Transverse colon (tissue), 4 donors: ENCODE measurements at places on chromosomes 7 and 10.

DNA sequence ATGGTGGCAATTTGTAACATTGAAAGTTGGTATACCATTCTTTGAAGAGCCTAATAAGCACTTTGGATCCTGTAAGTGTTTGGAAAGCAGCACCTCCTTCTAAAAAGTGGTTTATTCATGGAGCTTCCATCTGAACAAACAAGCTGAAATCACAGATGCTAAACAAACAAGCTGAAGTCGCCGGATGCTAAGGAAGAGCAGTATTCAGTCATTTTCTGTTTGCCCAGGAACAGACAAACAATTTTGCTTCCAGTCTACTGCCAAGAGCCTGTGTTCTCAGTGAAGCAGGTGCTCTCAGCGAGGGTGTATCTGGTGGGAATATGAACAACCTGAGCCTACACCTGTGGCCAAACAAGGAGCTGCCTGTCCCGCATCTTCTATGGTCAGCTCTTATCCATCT is 6.3 kb downstream of the COL28A1 start:
- no peak overlapping the region for H3K4me3 ChIP-seq
- DNase-seq: no peak
- H3K4me1 ChIP-seq: no peaks in the 10 kb centered on the region
- H3K27me3 ChIP-seq: no peaks in the 10 kb centered on the region
- H3K27ac ChIP-seq: no peak overlapping the region

DNA sequence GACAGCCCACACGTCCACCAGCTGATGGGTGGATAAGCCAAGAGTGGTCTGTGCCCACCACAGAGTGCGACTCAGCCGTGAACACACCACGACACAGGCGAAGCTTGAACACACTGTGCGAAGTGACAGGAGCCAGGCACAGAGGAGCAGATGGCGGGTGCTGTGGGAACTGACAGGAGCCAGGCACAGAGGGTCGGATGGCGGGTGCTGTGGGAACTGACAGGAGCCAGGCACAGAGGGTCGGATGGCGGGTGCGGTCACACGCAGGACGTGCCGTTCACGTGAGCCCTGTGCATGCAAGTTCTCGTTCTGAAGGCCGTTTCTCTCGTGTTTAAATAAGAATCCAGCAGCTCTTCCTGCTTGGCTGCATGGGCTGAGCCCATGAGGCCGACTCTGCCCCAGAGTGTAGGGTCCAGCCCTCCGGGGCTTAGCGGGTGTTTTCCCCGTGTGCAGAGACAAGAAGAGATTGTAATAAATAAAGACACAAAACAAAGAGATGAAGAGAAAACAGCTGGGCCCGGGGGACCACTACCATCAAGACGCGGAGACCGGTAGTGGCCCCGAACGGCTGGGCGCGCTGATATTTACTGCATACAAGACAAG is 5.9 kb upstream of the ADAP1 start:
- peak overlapping the region; percentile 50 for H3K27ac ChIP-seq
- peak; percentile 8 for DNase-seq
- H3K4me1 ChIP-seq: peaks cover 30% of the 10 kb centered on the region
- no peaks in the 10 kb centered on the region for H3K36me3 ChIP-seq
- H3K27me3 ChIP-seq: no peaks in the 10 kb centered on the region

- no peaks in the 10 kb centered on the region for H3K36me3 ChIP-seq
- no peak overlapping the region for H3K27ac ChIP-seq
- H3K4me1 ChIP-seq: peaks cover 10% of the 10 kb centered on the region
- H3K4me3 ChIP-seq: no peak overlapping the region
- H3K27me3 ChIP-seq: peaks cover 21% of the 10 kb centered on the region
- no peak for DNase-seq
Measured at GRCh38 chr10:42952349-42952748, 124.5 kb upstream of the RET start.

- no peak for DNase-seq
- no peaks in the 10 kb centered on the region for H3K4me1 ChIP-seq
- H3K36me3 ChIP-seq: no peaks in the 10 kb centered on the region
Measured at GRCh38 chr7:158683541-158683940, 21.1 kb downstream of the NCAPG2 start.

DNA sequence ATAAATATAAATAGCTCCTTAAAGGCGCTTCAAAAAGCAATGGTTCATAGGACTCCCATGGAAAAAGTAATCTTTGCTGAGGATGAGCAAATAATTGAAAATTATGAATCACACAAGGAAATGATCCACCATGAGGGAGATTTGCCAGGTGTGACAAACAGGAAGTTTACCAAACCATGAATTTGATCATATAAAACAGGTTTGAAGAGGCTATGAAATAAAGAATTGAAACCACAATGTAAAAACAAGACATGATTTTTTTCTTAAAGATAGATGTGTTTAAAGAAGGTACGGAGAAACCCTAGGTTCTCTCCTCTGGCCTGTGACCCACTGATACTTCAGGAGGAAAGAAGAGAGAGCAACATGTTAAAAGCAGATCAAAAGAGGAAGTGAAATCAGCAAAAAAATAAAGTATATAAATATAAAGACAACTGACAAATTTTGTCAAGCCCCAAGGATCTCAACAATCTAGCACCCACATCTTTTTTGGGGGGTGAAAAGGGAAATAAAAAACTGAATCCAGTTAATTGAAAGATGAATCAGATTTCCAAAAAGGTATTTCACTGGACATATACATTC is 111.3 kb upstream of the ASAH2 start:
- H3K4me1 ChIP-seq: no peaks in the 10 kb centered on the region
- H3K4me3 ChIP-seq: no peak overlapping the region
- H3K27ac ChIP-seq: no peak overlapping the region
- no peaks in the 10 kb centered on the region for H3K27me3 ChIP-seq

- no peaks in the 10 kb centered on the region for H3K4me1 ChIP-seq
- peak; percentile 28 for DNase-seq
- no peaks in the 10 kb centered on the region for H3K36me3 ChIP-seq
- H3K27ac ChIP-seq: no peak overlapping the region
- H3K4me3 ChIP-seq: no peak overlapping the region
- no peaks in the 10 kb centered on the region for H3K27me3 ChIP-seq
Measured at GRCh38 chr10:104080762-104081161, 4.9 kb downstream of the COL17A1 start.

- H3K4me1 ChIP-seq: peaks cover 17% of the 10 kb centered on the region
- no peak overlapping the region for H3K4me3 ChIP-seq
- no peaks in the 10 kb centered on the region for H3K36me3 ChIP-seq
- H3K27ac ChIP-seq: peak overlapping the region; percentile 57
Measured at GRCh38 chr7:37987732-37988131, 67.3 kb downstream of the EPDR1 start.

DNA sequence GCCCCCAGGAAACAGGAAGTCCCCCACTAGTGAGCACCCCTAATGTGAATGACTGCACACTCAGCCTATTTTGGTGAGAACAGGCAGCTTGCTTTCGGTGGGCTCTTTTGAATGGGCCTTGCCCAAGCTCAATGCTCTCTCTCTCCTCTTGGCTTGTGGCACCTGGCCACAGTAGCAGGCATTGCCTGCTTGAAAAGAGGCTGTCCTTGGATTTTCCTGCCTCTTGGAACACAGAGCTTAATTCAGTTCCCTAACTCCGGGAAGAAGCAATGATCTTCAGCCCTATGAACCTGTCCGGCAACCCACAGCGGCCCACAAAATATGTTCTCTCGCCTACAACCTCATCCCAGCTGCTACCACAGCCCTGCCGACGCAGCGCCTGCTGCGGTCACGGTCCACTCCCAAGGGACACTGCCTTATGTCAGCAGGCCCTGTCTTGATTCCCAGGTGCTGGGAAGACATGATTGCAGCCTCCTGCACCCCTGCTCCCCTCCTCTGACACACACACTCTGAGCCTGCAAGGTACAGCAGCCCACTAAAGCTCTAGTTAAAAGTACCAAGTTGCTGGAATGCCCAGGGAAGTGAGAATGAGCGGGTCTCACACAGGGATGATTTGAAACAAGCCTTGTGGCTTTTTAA is 715.5 kb upstream of the GALNT17 start:
- no peak overlapping the region for H3K4me3 ChIP-seq
- H3K4me1 ChIP-seq: no peaks in the 10 kb centered on the region
- H3K27me3 ChIP-seq: no peaks in the 10 kb centered on the region
- no peak overlapping the region for H3K27ac ChIP-seq
- no peak for DNase-seq

DNA sequence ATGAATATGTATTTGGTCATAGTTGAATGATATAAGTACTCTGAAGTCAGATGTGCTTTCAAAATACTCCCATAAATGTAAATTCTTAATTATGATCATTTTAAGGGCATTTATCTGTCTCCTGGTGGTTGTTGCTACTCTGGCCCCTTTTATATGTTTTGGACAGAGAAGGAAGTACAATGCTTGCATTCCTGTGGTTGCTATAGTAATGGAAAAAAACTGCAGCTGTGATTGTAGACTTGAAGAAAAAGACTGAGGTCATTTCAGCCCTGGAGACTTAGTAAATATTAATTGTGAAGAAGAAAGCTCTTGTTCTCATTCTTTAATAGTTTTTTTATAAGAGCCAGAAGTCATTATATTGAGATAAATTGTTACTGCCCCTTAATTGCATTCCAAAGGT is 70.2 kb upstream of the FERD3L start:
- no peak overlapping the region for H3K27ac ChIP-seq
- no peaks in the 10 kb centered on the region for H3K27me3 ChIP-seq
- no peaks in the 10 kb centered on the region for H3K36me3 ChIP-seq
- DNase-seq: no peak
- H3K4me3 ChIP-seq: no peak overlapping the region

GRCh38 chr10:71202314-71202713 is 10.1 kb upstream of the UNC5B start:
- H3K4me1 ChIP-seq: no peaks in the 10 kb centered on the region
- H3K27me3 ChIP-seq: peaks cover 20% of the 10 kb centered on the region
- H3K4me3 ChIP-seq: no peak overlapping the region
- H3K36me3 ChIP-seq: no peaks in the 10 kb centered on the region

DNA sequence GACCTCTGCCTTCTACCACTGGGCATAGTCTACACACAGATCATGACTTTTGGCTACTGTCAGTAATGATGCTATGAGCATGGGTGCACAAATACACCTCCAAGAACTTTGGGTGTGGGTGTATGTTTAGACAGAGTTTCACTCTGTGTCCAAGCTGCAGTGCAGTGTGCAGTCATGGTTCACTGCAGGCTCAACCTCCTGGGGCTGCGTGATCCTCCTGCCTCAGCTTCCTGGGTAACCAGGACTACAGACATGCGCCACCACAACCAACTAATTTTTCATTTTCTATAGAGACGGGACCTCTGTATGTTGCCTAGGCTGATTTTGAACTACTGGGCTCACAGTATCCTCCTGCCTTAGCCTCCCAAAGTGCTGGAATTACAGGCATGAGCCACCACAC is 194.4 kb downstream of the NSUN6 start:
- no peaks in the 10 kb centered on the region for H3K36me3 ChIP-seq
- no peaks in the 10 kb centered on the region for H3K27me3 ChIP-seq
- DNase-seq: no peak
- no peak overlapping the region for H3K27ac ChIP-seq
- no peaks in the 10 kb centered on the region for H3K4me1 ChIP-seq

DNA sequence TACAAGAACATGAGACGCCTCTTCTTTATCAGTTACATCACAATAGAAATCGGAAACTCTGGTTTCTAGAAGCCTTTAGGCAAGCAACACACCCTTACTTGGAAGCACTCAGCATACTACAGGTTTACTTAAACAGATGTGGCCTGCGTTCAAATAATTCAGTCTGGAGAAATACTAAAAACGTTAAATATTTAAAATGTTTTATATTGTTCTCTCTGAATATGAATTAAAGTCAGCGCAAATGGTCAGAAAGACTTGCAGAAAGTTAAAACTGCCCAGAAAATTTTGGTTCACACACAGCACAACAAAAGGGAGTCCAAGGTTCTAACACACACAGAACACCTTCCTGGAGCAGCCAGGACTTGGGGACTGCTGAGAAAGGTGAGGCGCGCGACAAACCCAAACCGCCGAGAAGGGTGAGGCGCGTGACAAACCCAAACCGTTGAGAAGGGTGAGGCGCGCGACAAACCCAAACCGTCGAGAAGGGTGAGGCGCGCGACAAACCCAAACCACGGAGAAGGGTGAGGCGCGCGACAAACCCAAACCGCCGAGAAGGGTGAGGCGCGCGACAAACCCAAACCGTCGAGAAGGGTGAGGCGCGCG is 25.8 kb downstream of the ESYT2 start:
- H3K4me3 ChIP-seq: no peak overlapping the region
- H3K27me3 ChIP-seq: no peaks in the 10 kb centered on the region
- H3K27ac ChIP-seq: peak overlapping the region; percentile 34
- H3K36me3 ChIP-seq: no peaks in the 10 kb centered on the region
- H3K4me1 ChIP-seq: no peaks in the 10 kb centered on the region

DNA sequence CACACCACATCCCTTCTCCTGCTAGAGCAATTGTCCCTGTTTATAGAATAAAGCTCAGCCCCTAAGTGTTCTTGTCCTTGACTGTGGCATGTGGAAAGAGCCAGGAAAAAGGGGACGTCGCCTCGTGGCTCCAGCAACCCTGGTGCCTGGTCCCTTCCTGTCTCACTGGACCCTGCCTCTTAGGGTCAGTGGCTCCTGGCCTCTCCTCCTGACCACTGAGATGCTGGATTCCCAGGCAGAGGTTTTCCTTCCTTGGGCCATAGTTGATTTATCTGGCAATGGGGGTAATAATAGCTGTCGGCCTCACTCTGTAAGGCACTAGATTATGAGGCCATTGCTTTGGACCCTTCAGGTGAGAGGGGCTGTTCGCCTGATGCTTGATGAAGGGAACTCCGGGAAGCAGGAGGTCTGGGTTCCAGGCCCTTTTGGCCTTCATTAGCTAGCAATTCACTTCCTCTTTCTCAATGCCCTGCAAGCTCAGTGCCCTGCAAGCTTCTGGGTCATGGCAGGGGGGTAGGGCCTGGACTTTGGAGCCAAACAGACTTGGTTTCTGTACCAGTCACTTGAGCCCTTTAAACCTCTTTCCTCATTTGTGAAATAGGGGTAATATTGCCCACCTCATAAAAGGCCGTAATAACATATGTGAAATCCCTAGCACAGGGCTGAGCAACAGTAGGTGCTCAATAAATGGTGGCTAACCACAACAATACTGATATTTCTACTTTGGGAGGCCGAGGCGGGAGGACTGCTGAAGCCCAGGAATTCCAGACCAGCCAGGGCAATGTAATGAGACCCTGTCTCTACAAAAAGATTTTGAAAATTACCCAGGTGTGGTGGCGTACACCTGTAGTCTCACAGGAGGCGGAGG is 1.1 kb downstream of the ASL start:
- H3K36me3 ChIP-seq: no peaks in the 10 kb centered on the region
- peak overlapping the region; percentile 92 for H3K4me3 ChIP-seq
- H3K4me1 ChIP-seq: peaks cover 21% of the 10 kb centered on the region
- no peaks in the 10 kb centered on the region for H3K27me3 ChIP-seq
- peak; percentile 77 for DNase-seq

- no peak for DNase-seq
- no peak overlapping the region for H3K4me3 ChIP-seq
- H3K36me3 ChIP-seq: no peaks in the 10 kb centered on the region
- no peaks in the 10 kb centered on the region for H3K27me3 ChIP-seq
- peaks cover 43% of the 10 kb centered on the region for H3K4me1 ChIP-seq
Measured at GRCh38 chr7:104922182-104923009, 91.6 kb upstream of the KMT2E start.
